ENCODE measurements at places on chromosomes 5 and 9.

DNA sequence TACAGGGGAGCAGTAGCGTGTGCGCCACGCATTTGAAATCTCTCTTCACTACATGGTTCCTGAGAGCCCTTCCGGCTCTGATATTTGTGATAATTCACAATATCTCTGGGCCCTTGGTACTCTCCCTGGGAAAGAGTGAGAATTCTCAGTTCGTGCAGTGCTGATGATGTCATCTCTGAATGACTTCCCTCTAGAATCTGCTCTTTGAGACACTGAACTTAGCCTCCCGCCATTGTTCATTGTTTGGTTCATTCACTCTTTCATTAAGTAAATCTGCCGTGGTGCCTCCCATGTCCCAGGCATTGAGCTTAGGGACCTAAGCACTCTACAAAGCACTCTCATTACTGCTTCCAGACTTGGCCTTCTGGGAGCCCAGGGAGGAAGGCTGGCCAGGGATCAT, 94.0 kb downstream of the PPARGC1B start:
- DNase-seq = no peak

DNA sequence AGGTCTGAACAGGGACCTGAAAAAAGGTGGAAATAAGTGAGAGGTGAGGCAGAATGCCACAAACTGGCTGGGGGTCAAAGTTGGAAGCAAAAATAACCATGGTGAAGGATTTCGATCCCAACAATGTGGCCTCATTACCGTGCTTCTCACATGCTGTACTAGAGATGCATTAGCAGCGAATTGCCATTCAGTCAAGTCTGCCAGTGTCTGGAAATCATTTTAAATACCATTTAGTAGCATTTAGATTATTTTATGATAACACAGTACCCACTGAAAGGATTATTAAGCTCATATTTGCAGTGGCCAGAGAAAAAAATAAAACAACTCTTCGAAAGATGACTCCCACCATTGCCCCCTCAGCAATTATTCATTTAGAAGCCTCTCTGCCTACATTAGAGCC, 294.6 kb upstream of the SLC24A2 start:
- DNase-seq = no peak

DNA sequence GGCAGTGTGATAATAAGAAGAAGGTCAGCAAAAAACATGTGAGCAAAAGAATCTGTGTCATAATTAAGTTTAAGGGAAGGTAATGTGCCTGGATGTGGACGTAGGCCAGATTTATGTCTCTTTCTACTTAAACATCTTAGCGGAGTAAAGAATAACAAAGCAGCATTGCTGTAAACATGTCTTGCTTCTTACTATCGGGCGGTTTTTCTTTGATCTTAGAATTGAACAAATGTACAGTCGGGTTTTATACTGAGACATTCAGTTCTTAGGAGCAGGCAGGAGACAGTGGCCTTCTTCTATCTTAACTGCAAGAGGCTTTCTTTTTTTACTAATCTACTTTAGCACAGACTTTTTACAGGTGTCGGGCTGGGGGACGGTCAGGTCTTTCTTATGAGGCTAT, 40.4 kb upstream of the FLT4 start:
- no peak for DNase-seq

DNA sequence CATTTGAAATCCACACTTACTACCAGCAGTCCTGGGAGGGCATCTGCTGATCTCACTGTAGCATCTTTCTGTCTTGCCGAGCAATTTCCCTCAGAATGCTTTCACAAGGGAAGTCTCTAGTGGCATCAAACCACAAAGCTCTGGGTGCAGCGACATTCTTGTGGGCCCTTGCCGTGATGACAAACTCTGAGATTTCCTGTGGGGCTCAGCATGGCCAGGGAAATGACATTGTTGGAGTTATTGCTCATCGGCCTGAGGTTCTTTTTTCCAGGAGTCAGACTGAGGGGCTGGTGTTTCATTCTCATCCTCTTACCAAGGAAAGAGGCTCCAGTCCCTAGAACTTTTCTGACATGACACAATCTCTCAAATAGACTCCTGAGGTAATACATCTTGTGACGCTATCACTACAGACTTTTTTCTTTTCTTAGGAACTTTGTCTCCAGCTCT, 51.4 kb downstream of the PFDN1 start:
- no peak for DNase-seq

GRCh38 chr5:103357636-103358035, 99.1 kb downstream of the MACIR start:
- no peak for DNase-seq

DNA sequence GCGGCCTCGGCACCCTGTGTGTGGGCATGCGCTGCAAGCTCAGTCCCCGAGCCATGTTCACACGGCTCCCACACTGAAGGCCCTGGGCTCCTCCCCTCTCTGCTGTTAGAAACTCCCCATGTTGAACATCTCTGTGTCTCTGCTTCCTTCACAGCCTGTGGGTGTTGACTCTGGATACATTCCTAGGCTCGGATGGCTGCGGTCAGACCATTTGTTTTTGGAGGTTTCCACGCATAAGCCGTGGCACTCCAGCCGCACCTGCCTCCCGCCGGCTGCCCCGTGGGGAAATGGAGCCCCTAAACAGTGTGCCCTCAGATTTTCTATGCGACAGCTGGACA, 31.2 kb upstream of the LRRC14B start:
- DNase-seq = no peak

DNA sequence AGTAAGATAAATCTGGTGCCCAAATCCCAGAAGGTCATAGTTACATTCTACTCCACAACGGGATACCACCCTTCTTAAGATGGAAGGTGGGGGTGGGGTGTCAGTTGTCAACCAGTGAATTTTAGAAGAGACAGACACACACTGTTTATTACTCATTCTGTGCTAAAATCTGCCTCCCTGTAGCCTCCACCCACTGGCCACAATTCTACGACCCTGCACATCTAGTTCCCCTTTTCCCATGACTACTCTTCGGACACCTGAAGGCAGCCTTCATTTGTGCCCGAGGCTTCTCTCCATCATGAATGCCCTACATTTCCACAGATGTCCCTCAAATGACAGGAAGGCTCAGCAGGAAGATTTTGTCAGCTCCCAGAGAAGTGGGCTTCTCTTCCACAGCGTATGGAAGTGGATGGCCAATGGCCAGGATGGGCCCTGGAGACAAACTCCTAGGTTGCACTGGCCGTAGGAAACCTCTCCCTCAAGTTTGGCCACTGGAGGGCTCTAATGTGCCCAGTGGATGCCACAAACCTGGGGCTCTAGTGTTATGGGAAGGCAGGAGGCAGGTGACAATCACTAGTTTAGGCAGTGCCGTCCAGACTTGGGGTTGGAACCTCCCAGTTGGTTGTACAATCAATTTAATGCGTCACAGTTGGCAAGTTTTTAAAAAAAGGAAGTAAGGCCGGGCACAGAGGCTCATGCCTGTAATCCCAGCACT, 46.6 kb downstream of the PTPN3 start:
- DNase-seq = no peak

- DNase-seq = no peak
Measured at GRCh38 chr5:61575103-61575502, 243.0 kb downstream of the ZSWIM6 start.

GRCh38 chr5:41794471-41794870, 75.8 kb downstream of the OXCT1 start:
- no peak for DNase-seq

GRCh38 chr5:123585871-123586270, 73.9 kb downstream of the CSNK1G3 start:
- no peak for DNase-seq

- no peak for DNase-seq
Measured at GRCh38 chr9:116484492-116485061, 202.5 kb upstream of the TRIM32 start.

- DNase-seq = no peak
Measured at GRCh38 chr5:45508135-45508534, 188.0 kb downstream of the HCN1 start.

DNA sequence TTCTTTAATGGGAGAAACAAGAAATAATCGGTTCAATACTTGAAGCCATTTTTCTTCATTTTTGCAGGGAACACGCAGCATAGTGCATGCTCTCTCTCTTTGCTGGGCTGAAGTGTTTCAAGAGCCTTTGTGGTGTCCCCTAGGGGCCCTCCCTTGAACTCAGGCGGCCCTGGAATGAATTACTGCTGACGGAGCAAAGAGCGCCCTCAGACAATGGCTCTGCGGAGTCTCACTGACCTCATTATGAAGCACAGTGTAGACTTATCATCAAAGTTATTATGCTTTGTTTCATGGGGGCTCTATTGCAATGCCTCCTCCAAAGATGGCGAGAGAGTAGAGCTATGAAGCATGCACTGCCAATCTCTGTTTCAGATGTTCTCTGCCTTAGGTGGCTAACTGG, 64.8 kb upstream of the ADCY2 start:
- DNase-seq = no peak

GRCh38 chr9:15543047-15543813, 9.6 kb upstream of the CCDC171 start:
- no peak for DNase-seq

DNA sequence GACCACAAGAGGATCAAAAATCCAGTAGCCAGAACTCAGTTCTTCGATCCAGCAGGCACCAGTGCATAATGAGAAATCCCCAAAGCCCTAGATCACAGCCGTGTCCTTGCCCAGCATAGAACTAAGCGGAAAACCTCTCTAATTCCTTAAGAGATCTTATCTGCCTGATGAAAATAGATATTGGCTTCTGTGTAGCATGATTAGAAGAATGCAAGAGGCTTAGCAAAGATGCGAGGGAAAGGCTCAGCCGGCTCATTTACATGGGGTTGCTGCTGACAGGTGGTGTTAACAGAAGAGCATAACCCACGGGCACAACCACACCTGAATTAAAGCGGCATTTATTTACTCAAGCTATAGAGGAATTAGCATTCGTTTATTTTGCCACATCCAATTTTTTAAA, 400.0 kb upstream of the ADAMTS16 start:
- DNase-seq = no peak

GRCh38 chr5:142097681-142098080, 10.9 kb upstream of the NDFIP1 start:
- DNase-seq = no peak

DNA sequence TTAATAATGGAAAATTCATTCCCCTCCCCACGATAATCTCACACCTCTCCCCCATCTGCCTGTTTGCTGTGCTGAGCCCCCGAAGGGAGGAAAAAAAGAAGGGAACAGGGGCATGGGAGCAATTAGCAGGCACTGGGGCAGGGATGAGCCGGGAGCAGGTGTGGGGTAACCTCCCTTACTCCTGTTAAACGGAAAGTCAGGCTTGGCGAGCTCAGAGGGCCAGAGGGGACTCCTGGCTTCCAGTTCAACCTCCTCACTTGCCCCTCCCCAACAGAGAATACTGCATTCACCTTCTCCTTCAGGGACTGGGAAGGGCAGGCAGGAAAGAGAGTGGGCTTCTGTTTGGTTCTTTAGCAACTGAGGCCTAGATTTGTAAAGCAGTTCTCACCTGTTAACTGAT, 1.6 kb downstream of the AFAP1L1 start:
- no peak for DNase-seq

GRCh38 chr5:84794486-84795035, 409.9 kb upstream of the EDIL3 start:
- no peak for DNase-seq

DNA sequence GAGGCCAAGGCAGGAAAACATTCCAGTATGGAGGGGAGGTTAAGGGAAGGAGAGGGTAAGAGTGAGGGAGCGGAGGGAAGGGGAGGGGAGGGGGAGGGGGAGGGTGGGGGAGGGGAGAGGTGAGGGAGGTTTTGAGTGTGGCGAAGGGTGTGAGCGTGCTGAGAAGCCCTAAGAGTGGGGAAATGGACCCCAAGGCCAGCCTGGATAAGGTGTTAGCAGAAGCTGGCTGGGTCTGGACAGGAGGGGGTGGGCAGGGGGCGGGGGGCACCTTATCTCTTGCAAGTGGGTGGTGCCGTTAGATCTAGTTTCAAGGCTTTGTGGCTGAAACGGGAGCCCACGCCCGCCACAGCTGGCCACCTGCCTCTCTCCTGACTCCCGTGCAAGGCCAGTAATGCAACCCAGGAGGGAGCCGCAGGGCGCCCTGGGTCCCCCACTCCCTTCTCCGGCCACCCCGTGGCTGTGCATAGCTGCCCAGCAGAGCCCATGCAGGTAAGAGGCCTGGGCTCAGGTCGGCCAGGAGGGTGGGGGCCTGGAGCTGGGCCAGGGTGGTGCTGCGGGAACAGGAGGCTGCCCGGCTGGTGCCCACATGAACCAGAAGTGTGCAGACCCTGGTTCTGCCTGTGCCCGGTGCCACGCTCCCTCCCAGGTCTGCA, 677 bp downstream of the RNF224 start:
- no peak for DNase-seq

DNA sequence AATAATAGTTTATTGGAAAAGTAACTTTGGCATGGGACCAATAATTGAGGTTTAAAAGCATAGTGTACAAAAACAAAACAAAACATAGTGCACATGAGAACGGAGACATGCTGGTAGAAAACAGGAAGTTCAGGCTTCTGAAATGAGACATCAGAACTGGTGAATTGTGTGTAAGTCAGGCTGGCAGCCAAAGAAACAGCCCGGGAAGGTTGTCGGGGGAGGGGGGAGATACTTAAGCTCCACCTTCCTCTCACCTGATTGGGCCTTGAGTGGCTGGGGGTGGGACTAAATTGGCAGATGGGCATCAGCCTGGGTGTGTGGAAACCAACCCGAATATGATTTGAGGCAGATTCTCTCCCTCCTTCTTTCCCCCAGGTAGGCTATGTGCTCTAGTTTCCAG, 256.3 kb downstream of the SMARCA2 start:
- no peak for DNase-seq

DNA sequence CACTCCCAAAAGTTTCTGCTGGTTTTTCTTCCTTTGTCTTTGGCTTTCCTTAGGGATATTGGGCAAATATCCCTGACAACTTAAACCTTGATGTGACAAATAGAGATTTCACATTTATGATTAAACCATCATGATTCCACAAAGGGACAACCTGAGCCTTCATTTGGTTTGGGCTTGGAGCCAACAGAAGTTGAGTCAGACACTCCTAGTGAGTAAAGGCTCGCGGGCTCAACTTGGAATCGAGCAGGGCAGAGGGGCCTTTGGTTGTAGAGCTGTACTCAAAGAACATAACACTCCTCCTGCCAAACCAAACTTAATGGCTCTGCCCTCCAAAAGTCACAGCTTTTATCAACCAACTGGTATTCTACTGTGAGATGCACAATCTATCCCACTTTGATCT, 290.2 kb upstream of the MAP3K1 start:
- DNase-seq = no peak

GRCh38 chr5:24141046-24141445, 503.7 kb downstream of the CDH10 start:
- no peak for DNase-seq

DNA sequence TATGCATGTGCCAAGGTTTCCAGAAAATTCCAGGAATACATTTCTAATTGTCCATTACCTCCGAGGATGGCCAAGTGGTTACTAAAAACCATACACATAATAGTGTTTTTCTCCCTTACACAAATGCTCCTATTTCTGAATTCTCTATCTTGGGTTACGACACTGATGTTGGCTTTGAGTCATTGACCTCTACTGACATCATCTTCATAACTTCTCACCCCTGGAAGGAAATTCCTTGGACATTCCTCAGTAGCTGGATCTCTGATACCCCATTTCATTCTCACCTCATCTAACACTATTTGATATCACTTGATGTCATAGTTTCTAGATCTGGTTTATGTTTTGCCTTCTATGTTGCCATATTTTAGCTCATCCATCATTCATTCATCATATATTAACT, 287.2 kb downstream of the CTNND2 start:
- DNase-seq = no peak

GRCh38 chr9:108889649-108890067, 27.6 kb downstream of the ACTL7A start:
- no peak for DNase-seq

Measured in esophagus squamous epithelium (tissue), 5 donors.